ENCODE measurements at places on chromosomes 1 and 21. TPM values are rescaled to one million over a fixed set of nuclear protein-coding genes. Genes with fewer than 3 reads are reported as not detected.

- no peak for DNase-seq
Measured at GRCh38 chr1:156230473-156230837, 11.5 kb upstream of the BGLAP start.

KLF18 gene
- not detected for total RNA-seq

GRCh38 chr1:41108696-41109275, 87.3 kb upstream of the SLFNL1 start:
- DNase-seq: no peak

DNA sequence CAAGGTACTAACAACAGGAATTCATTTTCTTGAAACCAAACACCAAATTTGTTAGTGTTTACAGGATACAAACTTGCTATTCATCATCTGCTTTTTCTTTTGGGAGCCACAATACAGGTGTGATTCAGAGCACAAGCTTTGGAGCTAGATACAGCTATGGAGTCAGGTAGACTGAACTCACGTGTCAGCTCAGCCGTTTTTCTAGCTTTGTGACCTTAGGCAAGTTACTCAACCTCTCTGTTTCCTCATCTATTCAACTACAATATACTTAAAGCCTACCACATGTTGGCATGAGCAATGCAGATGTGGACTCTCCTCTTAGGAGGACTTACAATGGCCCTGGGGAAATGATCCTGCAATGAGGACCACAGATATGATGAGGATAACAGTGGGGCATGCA, 6.3 kb downstream of the HTR1D start:
- no peak for DNase-seq

DNA sequence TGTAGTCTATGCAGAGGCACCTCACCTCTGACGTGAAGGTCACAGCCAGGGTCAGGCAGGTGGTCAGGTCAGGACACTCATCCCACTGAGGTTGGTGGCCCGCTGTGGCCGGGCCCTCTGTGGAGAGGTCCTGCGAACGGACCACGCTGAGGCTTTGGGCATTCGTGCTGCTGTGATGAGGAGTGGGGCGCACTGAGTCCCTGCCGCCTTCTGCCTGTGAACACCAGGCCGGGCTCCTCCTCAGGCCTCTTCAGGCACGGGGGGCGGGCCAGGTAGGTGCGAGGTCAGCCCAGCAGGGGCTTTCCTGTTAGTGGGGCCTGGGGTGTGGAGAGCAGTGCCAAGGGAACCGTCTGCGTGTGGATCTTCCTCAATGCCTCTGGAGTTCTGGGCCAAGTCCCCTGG, 39.0 kb downstream of the COQ8A start:
- DNase-seq: no peak

- DNase-seq: no peak
Measured at GRCh38 chr1:58248072-58248471, 298.5 kb downstream of the OMA1 start.

Measured in activated naive CD8-positive, alpha-beta T cell treated with anti-CD3 and anti-CD28 coated beads, Interleukin-2, amount 10 ng/mL, durations not matched to agents 7 days and 5 days (primary cell).